ENCODE measurements at places on chromosomes 16 and 17. TPM values are rescaled to one million over a fixed set of nuclear protein-coding genes. Genes with fewer than 3 reads are reported as not detected.

The FBXW10B gene
- 0.50 TPM for total RNA-seq

DNA sequence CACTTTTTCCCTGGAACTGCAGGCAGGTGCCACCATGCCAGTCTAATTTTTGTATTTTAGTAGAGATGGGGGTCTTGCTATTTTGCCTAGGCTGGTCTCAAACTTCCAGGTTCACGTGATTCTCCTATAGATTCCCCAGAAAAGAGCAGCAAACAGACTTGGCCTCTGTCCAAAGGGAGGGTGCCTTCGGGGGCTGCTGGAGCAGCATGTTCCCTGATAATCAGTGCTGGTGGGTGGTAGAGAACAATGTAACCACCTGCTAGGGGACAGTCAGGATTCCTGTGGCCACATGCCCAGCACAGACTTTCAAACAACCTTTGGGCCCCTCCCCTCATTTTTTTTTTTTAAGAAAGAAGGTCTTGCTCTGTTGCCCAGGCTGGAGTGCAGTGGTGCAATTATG, 14.2 kb upstream of the CCNF start:
- H3K27ac ChIP-seq = no peak overlapping the region
- H3K27me3 ChIP-seq = peaks cover 8% of the 10 kb centered on the region
- H3K4me3 ChIP-seq = no peak overlapping the region
- DNase-seq = no peak
- peaks cover 3% of the 10 kb centered on the region for H3K4me1 ChIP-seq
- no peaks in the 10 kb centered on the region for H3K36me3 ChIP-seq

DNA sequence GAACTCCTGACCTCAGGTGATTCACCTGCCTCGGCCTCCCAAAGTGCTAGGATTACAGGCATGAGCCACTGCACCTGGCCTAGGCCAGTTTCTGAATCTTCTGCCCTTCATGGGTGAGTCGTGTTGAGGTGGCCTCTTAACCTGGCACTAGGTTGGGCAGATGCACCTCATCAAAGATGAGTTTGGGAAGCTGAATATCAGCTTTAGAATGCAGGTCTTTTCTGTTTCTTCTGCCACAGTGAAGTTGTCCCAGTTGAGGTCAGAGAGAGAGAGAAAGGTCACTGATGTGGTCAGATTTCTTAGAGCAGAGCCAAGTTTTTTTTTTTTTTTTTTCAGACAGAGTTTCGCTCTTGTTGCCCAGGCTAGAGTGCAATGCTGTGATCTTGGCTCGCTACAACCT, 111.3 kb upstream of the WSCD1 start:
- H3K27ac ChIP-seq = no peak overlapping the region
- H3K27me3 ChIP-seq = no peaks in the 10 kb centered on the region
- H3K4me3 ChIP-seq = no peak overlapping the region
- no peak for DNase-seq
- H3K4me1 ChIP-seq = no peaks in the 10 kb centered on the region
- H3K36me3 ChIP-seq = no peaks in the 10 kb centered on the region

The KRTAP9-2 gene
- not detected for total RNA-seq

- no peaks in the 10 kb centered on the region for H3K36me3 ChIP-seq
- no peak overlapping the region for H3K27ac ChIP-seq
- H3K27me3 ChIP-seq = peaks cover 6% of the 10 kb centered on the region
- DNase-seq = no peak
These were observed 38.6 kb downstream of the RNF112 start for GRCh38 chr17:19449656-19450055.

The TAOK2 gene
- total RNA-seq = 41.3 TPM
